ENCODE measurements at places on chromosomes 7 and 10.

GRCh38 chr7:121755286-121755685, 117.7 kb upstream of the PTPRZ1 start:
- no peak for DNase-seq

- DNase-seq, result no peak
Observed at GRCh38 chr10:11879387-11880094, 56.4 kb downstream of the PROSER2 start.

- no peak for DNase-seq
Observed at GRCh38 chr7:36644625-36645422, 79.5 kb downstream of the AOAH start.

GRCh38 chr7:43553999-43554398, 28.9 kb upstream of the STK17A start:
- DNase-seq, result no peak

DNA sequence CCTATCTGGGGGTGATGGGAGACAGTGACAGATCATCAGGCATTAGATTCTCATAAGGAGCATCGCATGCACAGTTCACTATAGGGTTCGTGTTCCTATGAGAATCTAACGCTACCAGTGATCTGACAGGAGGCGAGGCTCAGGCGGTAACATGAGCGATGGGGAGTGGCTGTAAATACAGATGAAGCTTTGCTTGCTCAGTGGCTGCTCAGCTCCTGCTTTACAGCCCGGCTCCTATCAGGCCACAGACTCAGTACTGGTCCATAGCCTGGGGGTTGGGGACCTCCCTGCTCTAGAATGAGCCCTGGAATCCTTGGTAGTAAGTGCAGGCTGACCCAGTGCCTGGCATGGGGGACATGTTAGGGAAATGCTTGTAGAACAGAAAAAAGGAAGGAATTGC, 426.0 kb downstream of the TYW1 start:
- no peak for DNase-seq

DNA sequence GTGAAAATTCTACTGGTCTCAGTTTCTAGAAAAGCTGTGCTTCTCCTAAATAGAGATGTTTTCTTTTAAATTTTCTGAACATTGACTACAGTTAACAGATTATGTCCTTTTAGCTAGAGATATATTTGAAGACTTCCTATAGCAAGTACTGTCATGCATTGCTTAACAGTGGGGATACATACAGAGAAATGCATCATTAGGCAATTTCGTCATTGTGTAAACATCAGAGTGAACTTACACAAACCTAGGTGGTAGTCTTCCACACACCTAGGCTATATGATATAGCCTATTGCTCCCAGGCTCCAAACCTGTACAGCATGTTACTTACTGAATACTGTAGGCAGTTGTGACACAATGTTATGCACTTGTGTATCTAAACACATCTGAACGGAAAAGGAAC, 28.5 kb downstream of the PIK3CG start:
- DNase-seq, result no peak
